ENCODE measurements at places on chromosomes 6 and 20.
A peak's percentile ranks its signal among the peaks of the same experiment; 100 is the strongest.

- DNase-seq = no peak
Observed at GRCh38 chr6:132712366-132712765, 1.5 kb downstream of the VNN1 start.

DNA sequence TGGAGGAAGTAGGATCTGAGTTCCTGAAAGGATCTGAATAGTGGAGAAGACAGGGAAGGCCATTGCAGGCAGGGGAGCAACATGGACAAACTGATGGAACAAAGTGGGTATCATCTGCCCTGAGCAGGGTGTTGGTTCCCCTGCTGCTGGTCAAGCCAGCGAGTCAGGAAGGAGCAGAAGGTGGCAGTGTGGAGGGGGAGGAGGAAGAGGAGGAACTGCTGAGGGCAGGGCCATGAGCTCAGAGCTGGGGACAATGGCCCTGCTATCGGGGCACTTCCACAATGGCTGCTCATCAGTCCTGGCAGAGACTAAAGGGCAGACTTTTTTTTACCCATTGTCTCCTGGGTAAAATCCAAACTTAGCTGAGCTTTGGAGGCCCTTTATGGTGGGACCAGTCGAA is 13.6 kb downstream of the CNBD2 start:
- no peak for DNase-seq

DNA sequence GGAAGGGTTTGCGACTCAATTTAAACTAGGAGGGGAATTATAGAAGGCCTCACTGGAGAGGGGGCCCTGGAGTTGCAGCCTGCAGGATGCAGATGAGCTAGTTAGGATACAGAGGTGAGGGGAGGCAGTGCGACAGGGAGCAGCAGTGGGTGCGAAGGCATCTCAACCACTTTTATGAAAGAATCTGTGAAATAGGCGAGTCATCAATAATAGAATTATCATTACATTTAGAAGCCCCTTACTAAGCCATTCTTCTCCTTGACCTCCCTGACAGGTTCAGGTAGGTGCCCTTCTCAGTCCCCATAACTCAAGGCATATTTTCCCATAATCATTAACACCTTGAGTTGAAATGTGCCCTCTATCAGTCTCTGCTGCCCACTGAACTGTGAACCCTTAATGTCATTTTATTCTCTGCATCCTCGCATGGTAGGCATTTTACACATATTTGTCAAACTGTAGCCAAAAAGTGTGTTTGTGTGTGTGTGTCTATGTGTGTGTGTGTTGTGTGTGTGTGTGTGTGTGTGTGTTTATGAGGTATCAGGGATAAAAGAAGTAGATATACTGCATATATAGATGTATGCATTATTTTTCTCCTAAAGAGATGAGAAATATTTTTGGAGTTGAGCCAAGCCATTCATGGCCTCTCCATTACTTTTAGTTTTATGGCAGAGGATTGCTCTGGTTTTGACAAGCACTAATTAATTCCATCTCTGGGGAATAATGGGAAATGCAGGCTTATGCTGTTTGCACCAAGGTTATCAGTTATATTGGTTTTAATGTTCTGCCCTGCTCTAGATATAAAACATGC is 898.8 kb downstream of the KIF16B start:
- DNase-seq = peak; percentile 38

GRCh38 chr20:50514750-50515149 is 4.6 kb downstream of the PTPN1 start:
- no peak for DNase-seq

GRCh38 chr20:49482621-49483017 is at the start of gene KCNB1:
Gene KCNB1 (minus strand): TSS chr20:49482668. CDS start chr20:49482480, 188 bp downstream.
- DNase-seq = no peak

- DNase-seq = no peak
Observed at GRCh38 chr6:41552723-41553122, 6.5 kb downstream of the FOXP4 start.

DNA sequence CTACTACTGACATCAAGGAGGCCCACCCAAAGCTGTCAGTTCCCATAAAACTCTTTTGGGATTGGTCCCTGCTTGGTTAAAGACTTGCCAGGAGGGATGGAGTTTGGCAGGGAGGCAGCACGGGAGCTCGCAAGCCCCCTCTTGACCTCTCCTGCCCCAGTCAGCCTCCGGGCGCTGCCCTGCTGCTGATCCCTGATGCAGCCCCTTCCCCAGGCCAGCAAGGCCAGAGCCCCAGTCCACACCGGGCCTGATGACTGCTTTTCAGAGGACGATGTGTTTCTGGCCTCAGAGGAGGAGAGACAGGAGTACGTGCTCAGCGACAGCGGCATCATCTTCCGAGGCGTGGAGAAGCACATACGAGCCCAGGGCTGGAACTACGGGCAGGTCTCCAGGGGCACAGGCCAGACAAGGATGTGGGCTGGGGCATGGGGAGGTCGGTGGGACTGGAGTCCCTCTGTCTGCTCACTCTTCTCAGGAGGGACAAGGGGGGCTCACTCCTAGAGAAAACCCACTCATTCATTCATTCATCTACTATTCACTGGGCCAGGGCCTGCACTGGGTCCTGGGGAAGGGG is 15.6 kb downstream of the TGM6 start:
- DNase-seq = no peak

All from NCI-H1417 treated with DMSO at 0.1 percent for 48 hours (cell line).